GOT3 (cell line): ENCODE measurements at places on chromosomes 1 and 21.

DNA sequence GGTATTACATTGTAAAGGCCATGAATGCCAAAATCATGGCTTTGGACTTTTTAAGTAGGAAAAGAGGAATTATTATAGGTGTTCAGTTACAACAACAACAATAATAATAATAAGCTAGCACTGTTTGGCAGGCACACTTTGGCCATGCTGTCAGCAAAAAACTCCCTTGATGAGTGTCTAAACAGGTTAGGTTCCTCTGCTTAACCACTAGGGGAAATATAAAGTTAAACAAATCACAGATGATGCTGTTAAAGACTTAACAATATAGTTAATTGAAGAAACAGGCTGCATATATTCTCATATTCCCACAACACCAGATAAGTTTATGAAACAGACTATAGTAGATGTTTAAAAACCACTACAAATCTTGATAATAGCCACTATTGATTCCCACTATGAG lies 46.4 kb downstream of the RGS21 start:
- no peak for DNase-seq

- no peak for DNase-seq
Observed at GRCh38 chr1:31605908-31606427, 11.5 kb upstream of the HCRTR1 start.

GRCh38 chr1:6448749-6449631 lies 17.0 kb downstream of the TNFRSF25 start:
- DNase-seq: no peak

- no peak for DNase-seq
Observed at GRCh38 chr1:10891091-10891490, 94.6 kb upstream of the CASZ1 start.

DNA sequence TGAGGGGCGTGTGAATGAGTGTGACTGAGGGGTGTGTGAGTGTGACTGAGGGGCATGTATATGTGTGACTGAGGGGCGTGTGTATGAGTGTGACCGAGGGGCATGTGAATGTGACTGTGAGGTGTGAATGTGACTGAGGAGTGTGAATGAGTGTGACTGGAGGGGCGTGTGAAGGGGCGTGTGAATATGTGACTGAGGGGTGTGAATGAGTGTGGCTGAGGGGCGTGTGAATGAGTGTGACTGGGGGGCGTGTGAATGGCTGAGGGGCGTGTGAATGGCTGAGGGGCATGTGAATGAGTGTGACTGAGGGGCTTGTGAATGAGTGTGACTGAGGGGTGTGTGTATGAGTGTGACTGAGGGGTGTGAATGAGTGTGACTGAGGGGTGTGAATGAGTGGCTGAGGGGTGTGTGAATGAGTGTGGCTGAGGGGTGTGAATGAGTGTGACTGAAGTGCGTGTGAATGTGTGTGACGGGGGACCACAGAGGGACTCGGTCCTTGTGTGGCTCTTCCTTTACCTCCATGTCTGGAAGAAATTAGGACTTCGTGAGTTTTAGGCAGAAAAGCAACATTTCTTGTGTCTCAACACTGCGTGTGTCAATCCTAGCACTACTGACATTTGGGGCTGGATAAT lies 105.8 kb downstream of the GLIS1 start:
- no peak for DNase-seq

DNA sequence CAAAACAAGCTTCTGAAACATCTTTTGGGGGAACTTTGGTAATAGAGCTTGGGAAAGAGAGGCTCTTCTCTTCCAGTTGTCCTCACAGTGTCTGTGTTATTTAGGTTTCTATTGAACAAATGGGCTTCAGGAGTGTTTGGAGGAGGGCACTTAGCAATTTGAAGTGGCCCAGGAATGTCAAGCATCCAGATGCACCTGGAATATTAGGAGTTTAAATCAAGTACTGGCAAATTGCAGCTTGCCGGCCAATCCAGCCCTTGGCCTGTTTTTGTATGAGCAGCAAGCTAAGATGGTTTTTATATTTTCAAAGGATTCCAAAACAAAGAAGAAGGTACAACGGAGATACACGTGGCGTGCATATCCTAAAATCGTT lies 94.7 kb downstream of the CCDC185 start:
- no peak for DNase-seq

GRCh38 chr1:24562625-24563024 lies 6.7 kb downstream of the NCMAP start:
- DNase-seq: no peak

- DNase-seq: no peak
Observed at GRCh38 chr1:206135248-206135647, 18.1 kb upstream of the AVPR1B start.

DNA sequence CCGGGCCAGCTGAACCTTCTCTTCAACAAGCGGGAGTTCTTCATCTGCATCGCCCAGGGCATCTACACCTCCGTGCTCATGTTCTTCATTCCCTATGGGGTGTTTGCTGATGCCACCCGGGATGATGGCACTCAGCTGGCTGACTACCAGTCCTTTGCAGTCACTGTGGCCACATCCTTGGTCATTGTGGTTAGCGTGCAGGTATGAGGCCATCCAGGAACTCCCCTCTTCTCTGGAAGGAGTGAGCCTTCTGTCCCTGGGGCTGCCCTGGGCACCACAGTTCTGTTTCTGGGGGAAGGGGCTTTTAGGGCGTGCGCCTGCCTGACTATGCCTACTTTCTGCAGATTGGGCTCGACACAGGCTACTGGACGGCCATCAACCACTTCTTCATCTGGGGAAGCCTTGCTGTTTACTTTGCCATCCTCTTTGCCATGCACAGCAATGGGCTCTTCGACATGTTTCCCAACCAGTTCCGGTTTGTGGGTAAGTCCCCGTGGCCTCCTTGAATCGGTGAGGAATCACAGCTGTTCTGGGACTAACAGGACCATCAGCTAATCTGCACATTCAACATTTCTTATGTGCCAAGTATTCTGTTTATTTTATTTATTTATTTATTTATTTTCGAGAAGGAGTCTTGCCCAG lies 21.1 kb downstream of the ATP8B2 start:
- DNase-seq: no peak
